CD8-positive, alpha-beta memory T cell (primary cell): ENCODE measurements at places on chromosomes 1 and 21. TPM values are rescaled to one million over a fixed set of nuclear protein-coding genes. Genes with fewer than 3 reads are reported as not detected.

- DNase-seq = no peak
These were observed 124.8 kb downstream of the TNR start for GRCh38 chr1:175618559-175618958.

GRCh38 chr21:14284481-14284880, 68.5 kb downstream of the RBM11 start:
- DNase-seq = no peak

DNA sequence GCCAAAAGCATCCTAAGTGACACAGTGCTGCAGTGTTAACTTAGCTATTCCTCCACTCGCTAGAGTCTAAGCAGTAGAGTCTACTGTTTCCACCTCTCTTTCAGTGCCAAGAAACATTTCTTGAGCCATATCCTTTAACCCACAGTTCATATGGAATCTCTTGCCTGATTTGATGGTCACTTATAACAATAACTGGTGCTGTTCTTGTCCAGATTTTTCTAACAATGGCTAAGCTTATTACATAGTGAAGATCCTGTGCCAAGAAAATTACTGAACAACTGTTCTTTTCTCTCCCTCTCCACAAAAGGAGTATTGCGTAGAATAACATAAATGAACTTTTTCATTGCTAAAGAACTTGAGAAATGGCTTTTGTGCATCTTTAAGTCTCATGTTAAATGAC, 121.3 kb downstream of the CDC7 start:
- DNase-seq = no peak

DNA sequence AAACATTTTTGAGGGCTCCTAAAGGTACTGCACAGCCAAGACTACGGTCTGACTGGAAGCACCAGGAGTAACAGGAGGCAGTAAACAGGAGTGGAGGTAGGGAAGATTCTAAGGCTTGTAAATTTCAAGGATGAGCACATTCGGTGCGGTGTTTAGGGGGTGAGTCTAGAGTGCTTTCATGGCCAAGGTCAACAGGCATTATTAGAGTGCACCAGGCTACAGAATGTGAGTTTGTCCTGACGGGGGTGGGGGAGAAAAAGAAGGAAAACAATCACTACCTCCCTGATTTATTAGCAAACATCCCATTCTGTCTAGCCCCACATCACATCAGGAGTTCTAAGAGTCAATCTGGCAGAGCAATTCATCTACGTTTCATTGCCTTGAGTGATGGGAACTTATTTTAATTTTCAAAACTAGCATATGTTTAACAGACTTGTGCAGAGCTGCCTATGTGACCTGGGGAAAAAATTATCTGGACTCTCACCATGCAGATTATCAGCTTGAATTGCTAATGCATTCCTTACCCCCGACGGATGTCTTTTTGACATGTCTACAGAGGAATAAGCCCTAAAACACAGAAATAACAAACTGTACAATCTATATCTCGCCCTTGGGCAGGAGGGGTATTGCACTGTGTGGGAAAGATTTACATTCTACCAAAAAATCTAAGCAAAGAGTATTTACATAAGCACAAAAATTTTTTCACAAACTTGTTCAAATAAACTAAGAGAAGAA, 45.0 kb downstream of the APP start:
- DNase-seq = no peak

DNA sequence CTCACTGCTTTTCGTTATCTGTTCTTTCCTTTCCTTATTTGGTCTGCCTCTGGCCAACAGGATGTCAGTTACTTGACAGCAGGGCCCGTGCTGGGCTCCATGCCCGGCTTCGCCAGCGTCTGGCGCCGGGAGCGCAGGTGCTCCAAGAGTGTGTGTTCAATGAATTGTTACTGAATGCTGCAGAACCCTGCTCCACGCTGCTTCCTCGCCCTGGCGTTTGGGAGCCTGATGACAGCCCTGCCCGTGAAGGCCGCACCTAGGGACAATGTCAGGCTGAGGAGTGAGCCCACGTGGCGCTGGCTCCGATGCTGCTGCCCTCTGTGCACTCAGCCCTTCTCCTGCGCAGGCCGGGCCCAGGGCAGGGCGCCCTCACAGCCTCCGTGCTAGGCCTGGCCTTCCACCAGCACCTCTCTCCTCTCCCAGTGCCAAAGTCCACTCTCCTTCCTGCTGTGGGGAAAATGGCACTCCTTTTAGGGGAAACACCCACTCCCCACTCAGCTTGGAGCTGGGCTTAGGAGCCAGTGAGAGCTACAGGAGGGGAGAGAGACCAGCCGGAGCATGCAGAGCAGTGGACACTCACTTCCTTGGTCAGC, 51.4 kb downstream of the ACBD3 start:
- no peak for DNase-seq

- no peak for DNase-seq
These were observed 9.3 kb downstream of the EPS15 start for GRCh38 chr1:51509773-51510172.

GRCh38 chr1:100502052-100502792, 35.7 kb upstream of the GPR88 start:
- no peak for DNase-seq

GRCh38 chr1:229028544-229028943, 242.4 kb upstream of the RAB4A start:
- DNase-seq = no peak

DNA sequence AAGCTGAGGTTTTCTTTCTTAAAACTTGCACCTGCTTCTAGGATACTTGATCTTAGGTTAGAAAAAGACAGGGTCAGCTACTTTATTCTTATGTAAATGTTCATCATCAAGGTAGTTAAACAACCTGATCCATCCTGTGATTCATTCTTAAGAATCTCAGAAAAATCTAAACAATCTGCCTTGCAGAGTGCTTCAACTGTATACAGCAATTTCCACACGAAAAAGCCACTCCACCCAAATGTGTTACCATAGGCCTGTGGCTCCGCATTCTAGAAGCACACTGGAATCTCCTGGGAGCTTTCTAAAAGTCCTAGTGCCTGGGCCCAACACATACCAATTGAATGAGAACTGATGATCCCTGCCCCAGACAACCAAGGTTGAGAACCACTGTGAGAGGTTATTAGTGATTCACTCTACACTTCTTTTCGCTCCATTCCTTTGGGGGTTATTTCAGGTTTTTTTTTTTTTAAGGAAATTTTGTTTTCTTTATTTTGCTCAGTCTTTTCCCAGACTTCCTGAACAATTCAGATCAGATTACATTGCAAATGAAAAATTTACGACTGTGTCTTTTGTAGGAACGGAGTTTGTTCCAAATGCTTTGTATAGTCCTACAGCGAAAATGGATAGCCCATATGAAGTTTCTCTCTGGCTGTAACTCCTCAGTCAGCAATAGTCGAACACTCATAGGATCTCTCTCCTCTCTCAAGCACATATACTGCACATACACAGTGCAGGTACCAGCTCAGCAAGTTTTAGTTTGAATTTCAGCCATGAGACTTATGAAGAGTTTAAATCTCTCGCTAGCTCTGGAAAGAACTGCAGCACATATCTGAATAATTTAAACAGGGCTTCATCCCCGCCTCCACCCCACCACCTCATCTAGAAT, 16.1 kb downstream of the SMYD2 start:
- DNase-seq = no peak

DNA sequence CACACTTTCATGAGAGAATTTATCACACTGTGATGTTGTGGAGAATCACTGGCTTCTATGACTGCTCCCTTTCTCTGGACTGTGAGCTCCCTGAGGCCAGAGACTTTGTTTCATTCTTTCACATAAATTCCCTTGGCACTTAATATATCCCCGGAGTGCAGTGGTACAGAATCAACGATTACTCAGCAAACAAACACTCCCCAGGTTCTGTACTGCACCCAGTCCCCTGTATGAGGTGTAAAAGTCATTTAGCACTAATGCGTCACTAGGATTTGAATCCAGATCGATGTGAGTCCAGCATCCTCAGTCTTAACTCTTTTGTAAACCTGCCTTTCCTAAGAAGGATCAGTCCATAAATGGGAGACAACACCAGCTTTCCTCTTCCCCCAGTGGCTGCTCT, 6.8 kb upstream of the UTP25 start:
- DNase-seq = no peak

DNA sequence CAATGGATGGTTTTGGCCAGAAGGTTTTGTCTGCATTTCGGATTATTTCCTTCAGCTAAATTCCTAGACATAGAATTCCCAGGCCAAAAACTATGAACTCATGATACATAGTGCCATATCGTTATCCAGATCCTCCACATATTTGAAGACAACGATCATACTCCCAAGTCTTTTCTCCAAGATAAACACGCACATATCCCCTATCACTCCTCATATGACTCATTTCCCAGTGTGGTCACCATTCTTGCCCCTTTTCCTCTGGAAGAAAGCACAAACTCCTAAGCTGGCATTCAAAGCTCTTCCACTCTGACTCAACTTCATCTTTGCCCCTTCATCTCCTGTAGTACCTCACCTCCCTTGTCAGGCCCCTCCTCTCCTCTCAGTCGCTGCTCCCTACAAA, 277.6 kb downstream of the PLPP3 start:
- no peak for DNase-seq

GRCh38 chr21:27586326-27586725, 619.4 kb upstream of the ADAMTS5 start:
- DNase-seq = no peak

GRCh38 chr1:57312869-57313268, 111.0 kb downstream of the DAB1 start:
- DNase-seq = no peak

- DNase-seq = no peak
These were observed 239.9 kb upstream of the TMEM51 start for GRCh38 chr1:14913482-14914177.

GRCh38 chr1:100759188-100759587, 39.6 kb downstream of the VCAM1 start:
- DNase-seq = no peak

DNA sequence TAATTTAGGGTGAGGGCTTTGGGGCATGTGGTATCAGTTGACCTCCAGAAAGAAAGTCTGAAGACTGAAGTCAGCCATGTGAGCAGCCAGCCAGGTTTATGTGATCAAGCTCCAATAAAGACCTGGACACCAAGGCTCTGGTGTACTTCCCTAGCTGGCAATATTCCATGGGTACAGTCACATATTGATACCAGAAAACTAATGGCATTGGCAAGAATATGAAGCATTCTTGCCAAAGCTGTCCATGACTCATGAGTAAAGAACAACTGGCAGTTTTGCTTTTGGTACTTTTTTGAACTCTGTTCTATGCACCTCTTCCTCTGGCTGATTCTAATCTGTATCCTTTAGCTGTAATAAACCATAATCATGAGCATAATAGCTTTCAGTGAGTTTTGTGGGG, 415.3 kb upstream of the CAMK1G start:
- no peak for DNase-seq

GRCh38 chr1:36084497-36085115, 712 bp downstream of the TEKT2 start:
- DNase-seq = no peak

The PYHIN1 gene
- 23.9 TPM for total RNA-seq

The RPRD2 gene
- 24.1 TPM for total RNA-seq

The KCNJ10 gene
- 0.13 TPM for total RNA-seq

The KCNK1 gene
- total RNA-seq = 1.4 TPM

The LCE1D gene
- not detected for total RNA-seq
